Left colon (tissue), 2 donors: ENCODE measurements at places on chromosomes 5 and 9.

DNA sequence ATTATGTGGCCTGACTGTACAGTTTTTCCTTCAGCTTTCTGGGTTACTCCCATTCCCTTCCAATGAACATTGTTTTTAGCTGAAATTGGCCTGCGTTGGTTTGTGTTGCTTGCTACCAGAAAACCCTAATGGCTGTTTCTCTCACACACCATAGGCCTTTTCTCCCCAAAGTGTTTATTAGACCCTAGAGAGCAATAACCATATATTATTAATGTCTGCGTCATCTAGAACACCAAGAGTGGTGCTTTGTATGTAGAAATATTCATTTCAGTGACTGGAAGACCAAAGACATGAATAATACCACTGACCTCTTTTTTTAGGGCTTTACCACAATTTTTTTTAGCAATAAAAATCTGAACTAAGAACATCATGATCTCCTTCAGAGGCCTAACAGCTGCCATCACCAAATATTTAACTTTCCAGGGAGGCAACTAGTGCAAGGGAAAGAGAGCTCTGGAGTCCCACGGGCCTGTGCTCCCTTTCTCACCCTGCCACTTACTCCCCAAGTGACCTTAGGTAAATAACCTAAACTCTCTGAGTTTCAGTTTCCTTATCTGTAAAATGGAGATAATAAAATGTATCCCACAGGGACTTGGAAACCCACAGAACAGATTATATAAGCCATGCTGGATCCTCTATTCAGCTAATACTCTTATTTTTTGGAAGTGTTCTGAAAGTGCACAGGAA, 201.9 kb upstream of the ISL1 start:
- no peak for DNase-seq

DNA sequence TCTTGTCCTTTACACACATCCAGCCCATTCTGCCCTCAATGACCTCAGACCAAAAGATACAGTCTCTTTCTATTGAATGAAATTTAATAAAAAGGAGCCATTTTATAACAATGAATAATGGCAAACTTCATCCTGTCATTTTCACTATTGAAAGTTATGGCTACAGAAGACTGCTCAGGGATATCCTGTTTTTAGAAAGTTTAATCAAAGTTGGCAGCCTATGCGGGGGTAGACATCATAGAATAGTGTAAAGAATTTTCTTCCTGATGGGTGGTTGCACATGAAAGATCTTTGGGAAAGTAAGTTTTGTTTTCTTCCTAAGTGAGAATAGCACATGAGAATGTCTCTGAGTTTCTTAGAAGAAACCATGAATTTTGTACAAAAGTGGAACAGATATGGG, 670.4 kb upstream of the CDH6 start:
- no peak for DNase-seq

GRCh38 chr5:145830594-145830993, 4.5 kb downstream of the PRELID2 start:
- no peak for DNase-seq

DNA sequence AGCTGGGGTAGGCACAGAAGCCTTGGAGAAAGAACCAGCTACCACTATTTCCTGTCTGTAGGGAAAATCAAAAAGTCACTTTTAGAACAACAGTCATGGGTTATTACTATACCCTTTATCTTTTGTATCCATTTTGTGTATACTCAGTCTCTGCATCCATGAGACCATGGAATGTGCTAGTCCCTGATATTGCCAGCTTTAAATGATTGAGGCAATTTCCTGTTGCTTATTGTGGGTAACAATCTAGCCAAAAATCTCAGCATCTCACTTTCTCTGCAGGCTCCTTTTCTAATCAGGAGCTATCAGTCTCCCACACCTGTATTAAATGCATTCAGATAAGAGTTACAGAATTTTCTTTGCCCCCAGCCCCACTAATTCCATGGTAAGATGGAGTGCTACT, 968 bp upstream of the KDM3B start:
- no peak for DNase-seq

- peak; percentile 84 for DNase-seq
Measured at GRCh38 chr9:112793213-112793810, 42.8 kb downstream of the SNX30 start.

- no peak for DNase-seq
Measured at GRCh38 chr9:85742597-85742936, 813 bp upstream of the AGTPBP1 start.

DNA sequence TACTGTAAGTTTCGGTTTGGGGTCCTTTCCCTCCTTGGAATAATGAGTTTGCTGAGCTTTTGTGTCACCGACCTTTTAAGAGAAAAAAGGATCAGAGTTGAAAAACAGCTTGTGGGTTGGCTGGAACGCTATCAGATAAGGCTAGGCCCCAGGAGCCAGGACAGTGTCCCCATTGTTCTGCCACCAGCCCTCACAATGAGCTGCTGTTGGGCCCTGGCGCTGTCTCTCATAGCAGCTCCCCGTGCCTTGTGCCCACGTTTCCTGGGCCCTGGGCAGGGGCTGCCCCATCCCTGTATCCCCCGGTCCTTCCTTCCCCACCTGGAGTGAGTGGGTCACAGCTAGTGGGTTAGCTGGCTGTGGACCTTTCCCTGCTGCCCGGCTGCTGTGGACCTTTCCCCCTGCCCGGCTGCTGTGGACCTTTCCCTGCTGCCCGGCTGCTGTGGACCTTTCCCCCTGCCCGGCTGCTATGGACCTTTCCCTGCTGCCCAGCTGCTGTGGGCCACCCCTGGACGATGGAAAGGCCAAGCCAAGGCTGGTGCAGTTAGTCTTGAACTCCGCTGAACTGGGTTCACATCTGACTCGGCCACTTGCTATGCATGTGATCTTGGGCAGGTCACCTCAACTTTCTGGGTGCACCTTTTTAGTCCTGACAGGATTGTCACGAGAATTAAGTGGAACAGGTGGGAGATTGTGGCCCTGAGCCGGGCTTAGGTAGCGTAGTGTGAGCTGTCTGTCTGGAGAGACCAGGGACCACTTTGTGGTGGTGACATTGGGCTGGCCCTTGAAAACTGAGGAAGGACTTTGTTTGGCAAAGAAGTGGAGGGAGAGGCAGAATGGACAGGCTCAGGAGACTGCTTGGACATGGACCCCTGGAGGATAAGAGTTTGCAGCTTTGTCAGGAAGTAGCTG, 99.5 kb downstream of the DAB2IP start:
- no peak for DNase-seq

- no peak for DNase-seq
Measured at GRCh38 chr5:56552612-56553268, 262.6 kb upstream of the MAP3K1 start.

- DNase-seq, result no peak
Measured at GRCh38 chr9:137892424-137893191, 15.0 kb downstream of the CACNA1B start.

GRCh38 chr5:153755913-153756500, 265.5 kb downstream of the GRIA1 start:
- DNase-seq, result no peak

DNA sequence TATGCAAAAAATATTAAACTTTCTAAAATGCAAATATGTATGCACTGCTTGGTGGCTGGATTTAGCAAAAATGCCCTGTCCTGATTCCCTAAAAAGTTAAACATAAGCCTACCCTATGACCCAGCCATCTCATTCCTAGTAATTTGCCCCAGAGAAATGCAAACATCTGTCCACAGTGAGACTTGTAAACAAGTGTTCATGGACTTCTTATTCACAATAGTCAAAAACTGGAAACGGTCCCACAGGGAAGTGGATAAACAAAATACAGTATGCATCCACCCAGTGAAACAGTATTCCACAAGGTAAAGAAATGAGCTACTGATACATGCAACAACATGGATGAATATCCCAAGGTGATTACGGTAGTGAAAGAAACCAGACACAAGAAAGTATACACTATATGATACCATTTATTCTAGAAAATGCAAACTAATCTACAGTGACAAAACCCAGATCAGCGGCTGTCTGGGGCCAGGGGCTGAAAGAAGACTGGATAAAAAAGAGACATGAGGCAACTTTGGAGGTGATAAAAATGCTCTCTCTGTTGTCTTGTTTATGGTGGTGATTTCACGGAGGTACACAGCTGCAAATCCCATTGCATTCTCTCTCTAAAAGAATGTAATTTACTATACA, 277.3 kb downstream of the GLIS3 start:
- DNase-seq, result no peak

DNA sequence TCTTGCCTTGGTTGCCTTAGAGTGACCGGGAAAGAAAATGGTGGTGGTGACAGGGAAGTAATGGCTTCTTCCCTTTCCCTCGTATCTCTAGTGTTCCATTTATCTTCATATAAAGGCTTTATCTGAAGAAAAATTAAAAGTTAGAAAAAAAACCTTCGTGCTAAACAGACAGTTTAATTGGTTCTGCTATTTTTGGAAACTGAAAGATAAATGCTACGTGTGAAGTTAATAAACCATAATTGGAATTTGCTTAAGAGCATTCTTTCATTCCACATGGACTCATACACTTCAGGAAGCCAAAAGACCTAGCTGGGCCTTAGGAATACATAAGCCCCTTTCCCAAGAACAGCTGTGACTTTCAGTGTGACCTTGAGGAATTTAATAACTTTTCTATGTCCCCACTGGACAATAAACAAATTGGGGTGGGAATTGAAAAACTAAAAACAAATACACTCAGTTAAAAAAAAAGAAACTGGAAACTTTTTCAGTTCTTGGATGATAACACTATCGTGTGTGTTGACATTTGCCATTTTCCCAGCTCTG, 818.8 kb upstream of the WWC1 start:
- no peak for DNase-seq
